ENCODE measurements at places on chromosomes 7 and 10. TPM values are rescaled to one million over a fixed set of nuclear protein-coding genes. Genes with fewer than 3 reads are reported as not detected.

Gene CTAGE4
- 1.3 TPM for total RNA-seq

DNA sequence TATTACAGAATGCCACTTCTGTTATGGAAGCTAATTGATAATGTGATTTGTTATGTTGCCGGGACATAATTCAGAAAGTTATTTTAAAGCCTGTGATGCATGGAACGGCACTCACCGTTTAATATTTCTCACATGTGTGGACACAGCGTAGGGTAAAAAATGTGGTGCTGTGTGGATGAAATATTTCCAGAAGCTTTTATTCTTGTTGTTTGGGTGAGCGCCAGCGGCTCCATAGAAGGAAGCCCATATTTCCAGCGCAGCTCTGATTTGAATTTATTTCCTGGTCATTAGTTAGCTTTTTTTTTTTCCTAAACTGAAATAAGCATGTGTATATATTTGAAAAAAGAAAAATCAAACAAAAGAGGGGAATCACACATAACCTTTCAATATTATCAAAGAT is 20.2 kb upstream of the NKX6-2 start:
- no peak for DNase-seq

GRCh38 chr10:89481662-89482061 is 53.7 kb downstream of the SLC16A12 start:
- DNase-seq: no peak

Gene CDC14C
- not detected for total RNA-seq

DNA sequence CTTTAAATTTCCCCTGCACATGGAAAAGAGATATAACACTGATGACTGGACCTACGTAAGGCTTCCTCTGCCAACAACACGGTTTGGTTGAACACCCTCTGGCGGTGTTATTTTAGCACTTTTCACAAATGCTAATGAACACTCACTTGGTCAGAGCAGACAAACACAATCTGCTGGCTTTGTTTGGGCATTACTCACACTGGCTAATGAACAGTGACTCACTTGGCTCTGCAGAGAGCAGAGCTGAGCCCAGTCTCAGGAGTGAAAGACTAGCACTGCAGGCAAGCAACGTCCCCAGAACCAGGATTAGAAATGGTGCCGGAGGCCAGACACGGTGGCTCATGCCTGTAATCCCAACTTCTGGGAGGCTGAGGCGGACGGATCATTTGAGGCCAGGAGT is 430.8 kb downstream of the PLXNA4 start:
- peak; percentile 50 for DNase-seq

Gene PRKAR1B
- 15.8 TPM for total RNA-seq

Gene THSD7A
- 2.4 TPM for total RNA-seq

DNA sequence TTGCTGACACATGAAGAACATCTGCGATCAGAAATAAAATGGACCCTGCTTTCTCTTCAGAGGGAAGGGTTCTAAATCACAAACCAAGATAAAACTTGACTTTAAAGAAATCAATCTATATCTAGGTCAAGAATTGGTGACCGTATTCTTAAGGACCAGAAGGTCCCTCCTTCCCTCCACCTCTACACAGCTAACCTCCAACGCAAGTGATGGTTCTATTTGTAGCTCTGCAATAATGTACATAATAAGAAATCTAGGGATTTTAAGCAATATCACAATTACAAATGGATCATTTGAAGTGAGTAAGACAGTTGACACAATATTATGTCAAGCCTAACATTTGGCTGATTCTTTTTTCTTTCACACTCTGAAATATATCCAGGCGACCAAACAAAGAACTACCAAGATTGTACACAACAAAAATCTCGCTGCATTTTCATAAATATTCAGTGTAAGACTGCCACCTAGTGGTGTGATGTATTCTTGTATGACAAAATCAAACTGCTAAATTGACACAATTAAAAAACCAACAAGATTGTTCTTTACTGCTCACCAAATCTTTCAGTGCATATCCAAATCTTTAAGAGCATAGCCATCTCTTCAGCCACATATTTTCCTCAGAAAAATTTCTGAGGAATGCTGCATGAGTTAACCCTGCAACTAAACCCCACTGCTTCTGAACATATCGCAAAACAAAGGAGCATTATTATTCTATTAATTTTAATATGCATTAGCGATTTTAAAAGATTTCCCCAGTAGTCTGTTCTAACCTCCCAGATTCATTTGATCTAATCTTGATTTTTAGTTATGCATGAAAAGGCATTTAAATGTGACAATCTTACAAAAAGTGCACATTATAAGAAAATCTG is 44.5 kb downstream of the ICA1 start:
- DNase-seq: no peak

Gene WEE2
- total RNA-seq: not detected

DNA sequence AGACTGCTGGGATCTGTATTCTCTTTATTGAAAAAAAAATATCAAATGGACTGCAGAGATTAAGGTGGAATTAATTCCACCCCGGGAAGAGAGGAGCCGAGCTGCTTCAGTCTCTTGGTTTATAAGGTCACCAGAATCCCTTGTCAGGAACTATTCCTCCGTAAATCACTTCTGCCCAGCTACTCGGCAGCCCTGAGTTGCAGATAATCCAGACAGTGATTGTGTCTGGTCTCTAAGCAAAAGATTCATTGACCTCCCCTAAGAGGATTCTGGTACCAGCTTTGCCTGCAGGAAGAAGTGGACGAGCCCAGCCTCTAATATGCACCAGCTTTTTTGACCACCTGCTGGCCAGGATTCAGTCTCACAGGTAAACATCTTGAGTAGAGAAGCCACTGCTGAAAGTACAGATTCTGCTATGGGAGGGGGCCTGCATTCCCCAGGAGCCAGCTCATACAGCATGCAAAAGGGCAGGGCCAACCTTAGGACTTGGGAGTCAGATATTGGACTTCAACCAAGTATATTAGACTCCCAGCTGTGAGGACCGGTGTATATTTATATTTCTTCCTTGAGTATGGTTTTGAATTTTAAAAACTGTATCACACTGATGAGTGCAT is 27.1 kb upstream of the PLXNA4 start:
- DNase-seq: no peak

DNA sequence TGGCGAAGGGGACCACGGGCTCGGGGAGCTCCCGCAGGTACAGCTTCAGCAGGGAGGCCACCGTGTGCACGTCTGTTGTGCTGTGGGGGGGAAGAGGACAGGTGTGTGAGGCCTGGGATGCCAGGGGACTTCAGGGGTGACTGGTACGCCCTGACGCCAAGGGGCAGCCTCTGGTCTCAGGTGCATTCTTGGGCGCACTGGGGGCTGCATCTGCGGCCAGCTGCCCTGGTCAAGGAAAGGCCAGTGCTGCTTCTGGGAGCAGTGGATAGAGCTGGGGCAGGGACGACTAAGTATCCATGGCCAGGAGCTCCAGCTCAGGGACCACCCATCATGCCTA is 148.5 kb downstream of the MAPK8 start:
- no peak for DNase-seq

DNA sequence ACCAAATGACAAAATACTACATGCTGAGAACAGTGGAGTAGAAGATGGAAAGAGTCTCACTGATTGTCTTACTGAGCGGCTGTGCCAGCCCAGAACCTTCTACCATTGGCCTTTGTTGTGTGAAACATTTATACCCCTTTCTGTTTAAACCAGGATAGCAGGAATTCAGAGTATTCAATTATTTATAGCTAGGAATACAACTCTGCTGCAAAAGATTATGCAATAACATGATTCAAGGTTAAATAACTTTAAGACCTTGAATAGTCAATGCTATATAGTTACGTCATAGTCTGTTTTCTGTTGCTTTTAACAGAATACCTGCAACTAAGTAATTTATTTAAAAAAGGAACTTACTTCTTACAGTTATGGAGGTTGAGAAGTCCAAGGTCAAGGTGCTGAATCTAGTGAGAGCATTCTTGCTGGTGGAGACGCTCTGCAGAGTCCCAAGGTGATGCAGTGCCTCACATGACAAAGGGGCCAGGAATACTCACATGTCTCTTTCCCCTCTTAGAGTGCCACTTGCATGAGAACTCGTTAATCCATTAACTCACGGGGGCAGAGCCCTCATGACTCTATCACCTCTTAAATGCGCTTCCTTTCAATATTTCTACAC is 371.8 kb downstream of the MDFIC start:
- DNase-seq: no peak

Gene CAMK2B
- 75.8 TPM for total RNA-seq

Data from left cardiac atrium (tissue), 4 donors.